ENCODE measurements at places on chromosomes 12 and 14.
A peak's percentile ranks its signal among the peaks of the same experiment; 100 is the strongest.

- DNase-seq = no peak
Measured at GRCh38 chr12:54019924-54020590, 8.2 kb upstream of the HOXC6 start.

- DNase-seq = no peak
Measured at GRCh38 chr12:55041345-55042055, 21.7 kb downstream of the NEUROD4 start.

DNA sequence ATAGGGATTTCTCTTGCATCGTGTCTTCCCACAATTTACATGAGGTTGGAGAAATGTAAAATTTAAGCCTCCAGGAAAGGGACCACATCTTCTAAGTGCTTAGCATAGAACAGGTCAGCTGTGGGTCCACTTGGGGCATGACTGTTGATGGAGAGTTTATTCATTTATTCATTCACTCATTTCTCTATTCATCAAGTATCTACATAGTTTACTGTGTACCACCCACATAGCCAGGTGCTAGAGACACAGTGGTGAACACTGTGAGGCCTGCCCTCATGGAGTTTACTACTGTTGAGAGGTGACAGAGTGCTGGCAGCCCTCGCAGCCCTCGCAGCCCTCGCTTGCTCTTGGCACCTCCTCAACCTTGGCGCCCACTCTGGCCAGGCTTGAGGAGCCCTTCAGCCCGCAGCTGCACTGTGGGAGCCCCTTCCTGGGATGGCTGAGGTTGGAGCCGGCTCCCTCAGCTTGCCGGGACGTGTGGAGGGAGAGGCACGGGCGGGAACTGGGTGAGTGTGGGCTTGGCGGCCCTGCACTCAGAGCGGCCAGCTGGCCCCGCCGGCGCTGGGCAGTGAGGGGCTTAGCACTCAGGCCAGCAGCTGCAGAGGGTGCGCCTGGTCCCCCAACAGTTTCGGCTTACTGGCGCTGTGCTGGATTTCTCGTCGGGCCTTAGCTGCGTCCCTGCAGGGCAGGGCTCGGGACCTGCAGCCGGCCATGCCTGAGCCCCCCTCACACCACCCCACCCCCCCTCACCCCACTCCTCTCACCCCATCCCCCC is 1.7 kb upstream of the JPH4 start:
- no peak for DNase-seq

- DNase-seq = no peak
Measured at GRCh38 chr14:104350463-104351185, 212.2 kb downstream of the KIF26A start.

GRCh38 chr14:74904635-74905503 is 18.2 kb downstream of the RPS6KL1 start:
- no peak for DNase-seq

GRCh38 chr14:71289536-71289935 is 382.3 kb downstream of the PCNX1 start:
- no peak for DNase-seq

- no peak for DNase-seq
Measured at GRCh38 chr14:102282751-102283465, 22.1 kb downstream of the MOK start.

DNA sequence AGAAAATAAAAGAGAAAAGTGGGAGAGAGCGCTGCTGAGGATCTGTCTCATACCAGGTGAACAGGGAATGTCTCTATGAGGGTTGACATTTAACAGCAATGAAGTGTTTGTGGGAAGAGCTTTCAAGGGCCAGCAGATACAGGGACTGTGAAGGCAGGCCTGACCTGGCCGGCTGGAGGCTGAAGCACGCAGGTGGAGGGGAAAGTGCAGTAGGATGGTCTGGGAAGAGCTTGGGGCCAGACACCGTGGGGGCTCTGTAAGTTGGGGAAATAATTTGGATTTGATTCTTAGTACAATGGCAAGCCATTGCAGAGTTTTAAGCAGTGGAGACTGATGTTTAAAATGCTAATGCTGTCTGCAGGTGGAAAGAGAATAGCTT is 23.8 kb upstream of the DHRS2 start:
- no peak for DNase-seq

- no peak for DNase-seq
Measured at GRCh38 chr12:106978035-106978800, 8.7 kb downstream of the MTERF2 start.

- no peak for DNase-seq
Measured at GRCh38 chr12:115037830-115038229, 353.9 kb upstream of the TBX3 start.

GRCh38 chr12:123388951-123389559 is 5.1 kb downstream of the KMT5A start:
- no peak for DNase-seq

GRCh38 chr14:55904086-55904485 is 214.1 kb upstream of the PELI2 start:
- no peak for DNase-seq

GRCh38 chr12:53074999-53075370 is 4.2 kb downstream of the SPRYD3 start:
- DNase-seq = no peak

GRCh38 chr14:24250354-24250753 is 7.9 kb upstream of the TINF2 start:
- DNase-seq = no peak

DNA sequence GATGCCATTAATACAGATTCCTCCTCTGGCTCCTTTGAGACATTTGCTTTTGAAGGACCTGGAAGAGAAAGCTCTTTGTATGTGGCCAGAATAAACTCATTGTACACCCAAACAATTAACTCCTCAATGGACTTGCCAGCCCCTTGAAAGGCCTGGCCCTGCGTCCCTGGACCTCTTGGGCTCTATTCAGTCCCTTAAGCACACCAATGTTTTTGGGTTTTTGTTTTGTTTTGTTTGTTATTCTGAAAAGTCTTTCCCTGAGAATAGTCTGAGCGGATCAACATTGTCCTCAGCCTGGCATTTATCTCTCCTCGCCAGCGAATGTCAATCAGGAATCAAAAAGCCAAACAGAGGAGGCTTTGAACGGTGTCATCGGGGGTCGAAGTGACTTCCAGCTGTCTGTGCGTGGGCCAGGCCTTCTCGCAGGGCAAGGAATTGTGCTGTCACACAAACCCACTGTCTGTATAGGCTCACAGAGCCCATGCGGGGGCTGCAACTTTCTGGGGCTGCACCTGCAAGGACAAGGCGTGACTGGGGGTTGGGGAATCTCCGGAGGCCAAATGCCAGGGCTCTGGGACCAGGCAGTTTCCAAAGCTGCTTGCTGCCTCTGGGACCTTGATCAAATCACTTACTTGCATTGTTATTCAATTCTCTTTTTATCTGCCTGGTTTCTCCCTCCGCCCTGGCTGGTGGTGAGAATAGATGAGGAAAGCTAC is 108.3 kb downstream of the SMOC1 start:
- DNase-seq = no peak

DNA sequence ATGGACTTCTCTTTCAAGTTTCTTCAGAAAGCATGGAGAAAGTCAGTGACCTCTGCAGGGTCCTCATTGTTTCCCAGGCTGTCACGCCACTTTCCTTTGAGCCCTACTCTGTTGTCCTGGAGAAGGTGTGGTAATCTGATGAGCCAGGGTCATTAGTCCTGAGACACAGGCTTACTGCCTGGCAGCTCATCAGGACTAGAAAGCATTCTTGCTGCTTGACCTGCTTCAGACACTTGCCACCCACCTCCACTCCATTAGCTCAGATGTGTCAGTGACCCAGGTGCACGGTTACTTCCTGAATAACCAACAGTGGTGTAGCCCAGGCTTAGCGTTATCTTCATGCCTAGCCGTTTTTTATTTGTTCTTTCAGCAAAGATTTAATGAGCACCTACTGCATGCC is 93.9 kb downstream of the FGD4 start:
- DNase-seq = no peak

DNA sequence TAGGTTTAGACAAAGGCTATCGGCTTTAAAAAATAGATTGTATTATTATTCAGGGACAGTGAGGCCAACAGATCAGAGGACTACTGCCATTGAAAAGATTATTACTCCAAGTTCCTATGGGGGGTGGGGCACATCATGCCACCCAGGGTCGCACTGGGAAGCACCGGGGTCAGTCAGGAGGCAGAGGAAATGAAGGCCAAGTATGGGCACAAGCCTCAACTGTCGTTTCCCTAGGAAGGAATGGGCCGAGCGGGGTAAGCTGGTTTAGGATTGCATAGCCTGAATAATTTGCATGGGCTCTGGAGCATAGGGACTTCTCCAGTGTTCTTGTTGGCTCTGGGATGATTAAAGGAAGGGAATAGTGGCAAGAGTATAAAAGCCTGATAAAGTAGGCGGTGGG is 205.3 kb downstream of the NOVA1 start:
- DNase-seq = no peak

- DNase-seq = no peak
Measured at GRCh38 chr14:95830386-95830785, 46.2 kb upstream of the TUNAR start.

GRCh38 chr14:95526483-95527386 is 8.1 kb upstream of the GLRX5 start:
- DNase-seq = no peak

DNA sequence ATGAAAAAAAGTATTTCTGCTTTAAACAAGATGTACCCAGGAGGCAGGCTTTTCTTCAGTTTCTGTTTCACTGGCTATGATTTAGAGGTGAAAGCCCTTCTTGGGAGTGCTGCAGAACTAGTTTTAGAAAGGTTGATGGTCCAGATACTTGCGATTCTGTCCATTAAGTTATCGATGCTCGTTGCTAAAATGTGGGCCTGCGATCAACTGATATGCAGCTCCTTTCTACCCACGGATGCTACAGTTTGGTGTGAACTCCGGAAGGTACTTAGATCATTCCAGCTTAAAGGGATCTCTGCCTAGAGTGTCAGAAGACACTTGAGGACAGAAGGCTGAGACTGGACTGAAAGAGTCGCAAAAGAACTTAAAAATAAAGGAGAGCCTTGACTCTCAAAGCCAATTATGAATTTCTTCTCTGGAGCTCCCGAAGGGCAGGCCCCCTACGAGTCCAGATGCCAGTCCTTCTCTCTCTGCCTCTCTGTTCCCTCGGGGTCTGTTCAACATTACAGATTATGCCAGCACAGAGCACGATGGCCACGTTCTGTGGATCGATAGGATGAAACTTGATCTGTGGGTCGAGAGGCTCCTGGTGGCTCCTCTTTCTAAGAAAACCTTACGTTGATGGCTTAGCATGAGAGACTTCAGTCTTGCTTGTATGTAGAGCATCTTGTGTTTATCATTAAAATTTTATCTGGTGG is 40.0 kb downstream of the FBXW8 start:
- no peak for DNase-seq

DNA sequence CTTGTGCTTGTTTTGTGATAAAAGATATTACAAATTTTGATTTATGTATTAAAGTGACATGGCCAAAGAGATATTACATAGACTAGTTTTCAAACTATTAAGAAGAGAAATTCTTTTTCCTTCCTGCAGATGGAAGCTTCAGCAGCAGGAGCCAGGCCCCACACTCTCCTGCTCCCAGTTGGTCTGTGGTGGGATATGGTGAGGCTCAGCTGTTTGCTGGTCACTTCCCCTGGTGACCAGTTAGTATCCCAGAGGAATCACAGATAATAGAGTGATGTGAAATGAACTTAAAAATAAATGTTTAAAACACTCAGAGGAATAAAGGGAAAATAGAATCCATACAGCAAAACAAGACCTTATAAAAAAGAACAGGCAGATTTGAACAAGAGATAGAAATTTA is 154.7 kb downstream of the KTN1 start:
- no peak for DNase-seq

DNA sequence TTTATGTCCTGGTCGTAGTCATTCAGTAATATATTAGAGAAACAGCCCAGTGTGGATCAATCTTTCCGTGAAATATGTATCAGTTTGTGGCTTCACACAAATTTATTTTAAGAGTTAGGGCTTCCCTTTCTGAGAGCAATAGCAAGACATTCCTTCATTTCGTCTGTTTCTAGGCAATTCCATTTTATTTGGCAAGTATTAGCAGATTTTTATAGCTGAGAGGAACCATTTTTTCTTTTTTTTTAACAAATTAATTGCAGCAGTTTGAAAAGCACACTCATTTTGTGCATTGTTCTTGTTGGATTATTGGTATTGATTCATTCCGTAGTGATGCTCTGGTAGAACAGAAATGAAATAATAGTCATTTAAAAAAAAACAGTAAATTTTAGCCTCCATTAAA is 132.9 kb downstream of the SRGAP1 start:
- no peak for DNase-seq

GRCh38 chr12:12562016-12562483 is 613 bp downstream of the DUSP16 start:
- no peak for DNase-seq

GRCh38 chr12:121718653-121719239 is 6.2 kb downstream of the TMEM120B start:
- DNase-seq = no peak

GRCh38 chr14:57362361-57362760 is 28.0 kb upstream of the NAA30 start:
- no peak for DNase-seq

DNA sequence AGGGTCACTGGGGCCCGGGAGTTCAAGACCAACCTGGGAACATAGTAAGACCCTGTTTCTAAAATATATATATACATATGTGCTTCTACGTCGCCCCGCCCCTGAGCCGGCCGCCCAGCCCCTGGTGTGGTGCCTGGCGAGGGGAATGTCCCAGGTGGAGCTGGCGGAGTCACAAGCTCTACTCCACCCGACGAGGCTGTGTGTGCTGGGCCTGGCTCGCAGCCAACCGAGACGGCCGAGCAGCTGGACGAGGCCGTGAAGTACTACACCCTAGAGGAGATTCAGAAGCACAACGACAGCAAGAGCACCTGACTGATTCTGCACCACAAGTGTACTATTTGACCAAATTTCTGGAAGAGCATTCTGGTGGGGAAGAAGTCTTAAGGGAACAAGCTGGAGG is 22.1 kb upstream of the ITPK1 start:
- DNase-seq = no peak

DNA sequence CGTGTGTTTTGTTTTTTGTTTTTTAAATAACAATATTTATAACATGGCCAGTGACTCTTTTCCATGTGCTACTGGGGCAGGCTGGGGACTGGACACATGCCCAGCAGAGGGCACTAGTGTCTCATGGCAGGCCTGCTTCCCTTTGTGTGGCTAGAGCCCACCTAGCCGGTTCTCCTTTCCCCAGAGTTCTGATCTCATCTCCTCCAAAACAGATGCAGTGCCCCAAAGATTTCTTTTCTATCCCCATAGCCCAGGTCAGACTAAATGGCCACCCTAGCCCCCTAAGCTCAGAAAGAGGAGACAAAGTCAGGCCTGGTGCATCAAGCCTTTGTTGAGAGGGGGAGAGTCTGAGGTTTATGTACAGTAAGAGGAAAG is 21.2 kb downstream of the PRPF40B start:
- DNase-seq = no peak

GRCh38 chr14:94102768-94103482 is 7.6 kb upstream of the IFI27 start:
- no peak for DNase-seq

GRCh38 chr12:110776410-110776809 is 33.7 kb upstream of the PPP1CC start:
- DNase-seq = no peak

DNA sequence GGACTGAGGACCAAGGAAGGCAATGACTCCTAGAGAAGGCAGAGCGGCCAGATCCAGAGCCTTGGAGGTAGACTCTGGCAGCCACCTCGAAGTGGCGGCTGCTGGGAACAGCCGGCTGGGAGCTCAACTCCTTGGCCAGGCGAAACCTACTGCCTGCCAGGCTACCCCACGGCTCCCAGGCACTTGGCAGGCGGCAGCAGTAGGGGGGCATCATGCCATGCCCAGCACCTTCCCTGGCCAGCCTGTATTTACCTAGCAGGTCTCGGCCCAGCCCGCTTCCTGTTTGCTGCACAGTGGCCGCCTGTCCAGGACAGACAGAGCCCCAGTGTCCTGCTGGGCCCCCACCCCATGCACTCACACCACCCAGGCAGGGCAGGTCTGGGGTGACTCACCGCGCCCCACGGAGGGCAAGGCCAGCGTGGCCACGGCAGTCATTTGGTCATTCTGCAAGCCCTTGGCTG is 10.2 kb downstream of the TRPV4 start:
- peak; percentile 46 for DNase-seq
